Retina (tissue), 1 donor: ENCODE measurements at places on chromosomes 2 and 18.
A peak's percentile ranks its signal among the peaks of the same experiment; 100 is the strongest.

DNA sequence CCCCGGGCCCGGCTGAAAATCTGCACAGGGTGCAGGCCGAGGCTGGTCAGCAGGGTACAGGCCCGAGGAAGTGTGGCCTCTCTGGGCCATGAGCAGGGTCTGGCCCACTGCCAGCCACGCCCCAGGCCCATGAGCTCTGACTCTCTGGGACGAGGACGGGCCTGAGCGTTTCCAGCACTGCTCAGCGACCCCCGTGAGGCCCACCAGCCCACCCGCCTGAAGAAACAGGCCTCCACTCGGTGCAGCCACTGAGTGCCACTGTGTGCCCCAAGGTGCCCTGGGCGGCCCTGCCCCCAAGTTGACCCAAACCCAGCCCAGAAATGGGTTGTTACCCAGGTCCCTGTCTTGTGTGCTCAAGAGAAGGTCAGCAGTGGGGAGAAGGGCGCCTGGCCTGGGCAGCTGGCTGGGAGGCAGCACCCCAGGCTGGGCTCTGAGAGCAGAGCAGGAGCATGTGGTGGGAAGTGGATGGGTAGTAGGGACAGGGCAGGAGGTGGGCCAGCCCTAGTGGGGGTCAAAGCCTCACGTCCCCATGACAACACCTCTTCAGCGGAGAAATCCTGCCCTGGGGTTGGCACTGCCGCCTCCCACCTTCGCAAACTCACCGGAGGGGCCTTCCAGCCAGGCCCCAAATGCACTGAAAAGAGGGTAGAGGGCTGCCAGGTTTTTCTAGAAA, 2.1 kb upstream of the SNED1 start:
- no peak for DNase-seq

- DNase-seq = no peak
Observed at GRCh38 chr2:186575302-186575701, 14.6 kb upstream of the ITGAV start.

GRCh38 chr2:48728840-48729239, 26.7 kb downstream of the LHCGR start:
- peak; percentile 58 for DNase-seq

GRCh38 chr2:55087936-55088335, 37.7 kb upstream of the RTN4 start:
- no peak for DNase-seq

DNA sequence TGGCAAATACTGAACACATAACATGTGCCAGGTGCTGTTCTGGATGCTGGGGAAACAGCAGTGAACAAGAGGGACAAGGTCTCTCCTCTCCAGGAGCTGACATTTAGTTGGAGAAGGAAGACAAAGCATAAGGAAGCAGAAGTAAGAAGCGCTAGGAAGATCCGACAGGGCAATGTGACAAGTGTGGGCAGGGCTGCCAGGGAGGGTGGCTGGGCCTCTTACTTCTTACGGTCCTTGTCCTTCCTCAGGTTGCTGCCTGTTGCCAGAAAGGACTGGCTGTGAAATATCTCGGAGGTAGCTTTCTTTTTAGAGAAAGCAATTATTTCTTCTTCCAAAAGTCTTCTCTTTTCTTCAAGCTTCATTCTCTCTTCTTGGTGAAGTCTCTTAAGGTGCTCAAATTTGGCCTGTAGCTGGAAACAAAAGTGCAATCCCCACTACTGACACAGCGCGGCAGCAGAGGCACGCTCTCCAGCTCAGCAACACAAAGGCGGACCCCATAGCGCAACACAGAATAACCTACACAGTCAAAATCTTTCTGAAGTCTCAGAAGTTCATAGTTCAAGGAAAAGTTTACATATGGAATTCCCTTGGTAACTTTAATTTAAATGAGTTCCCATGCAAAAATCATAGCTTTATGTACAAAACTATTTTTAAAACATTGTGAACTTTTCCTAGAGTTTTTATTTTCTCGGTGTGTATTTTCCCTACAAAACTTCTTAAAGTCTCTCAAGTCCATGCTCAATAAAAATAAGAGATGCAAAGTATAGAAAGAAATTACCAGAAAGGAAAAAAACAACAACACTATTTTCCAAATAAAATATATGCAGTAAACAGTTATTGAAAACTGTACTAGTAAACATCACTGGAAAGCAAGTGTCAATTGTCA, 67.7 kb downstream of the SEPTIN10 start:
- peak; percentile 85 for DNase-seq
